GM12878 (cell line): ENCODE measurements at places on chromosomes 4 and X.

DNA sequence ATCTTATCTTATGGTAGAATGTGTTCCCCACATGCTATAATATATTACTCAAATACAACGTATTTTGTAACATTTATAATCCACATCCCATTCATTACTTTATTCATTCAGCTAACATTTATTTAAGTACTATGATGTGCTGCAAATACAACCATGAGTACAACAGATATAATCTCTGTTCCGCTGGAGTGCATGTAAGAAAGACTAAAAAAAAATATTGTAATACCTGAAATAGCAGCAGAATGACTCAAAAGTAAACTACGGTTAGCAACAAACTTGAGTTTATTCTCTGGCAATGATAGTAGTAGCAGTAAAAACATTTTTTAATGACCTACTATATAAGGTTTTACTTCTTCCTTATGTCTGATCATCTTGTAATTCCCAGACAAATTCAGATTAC, 1776.3 kb downstream of the STIM2 start:
- no peaks in the 10 kb centered on the region for H3K36me3 ChIP-seq
- no peaks in the 10 kb centered on the region for H3K27me3 ChIP-seq
- H3K4me1 ChIP-seq, result no peaks in the 10 kb centered on the region
- no peak for DNase-seq
- no peak overlapping the region for H3K27ac ChIP-seq
- H3K4me3 ChIP-seq, result no peak overlapping the region

GRCh38 chrX:41382714-41383645, 49.0 kb downstream of the DDX3X start:
- no peaks in the 10 kb centered on the region for H3K4me1 ChIP-seq
- DNase-seq, result no peak
- no peaks in the 10 kb centered on the region for H3K27me3 ChIP-seq
- no peaks in the 10 kb centered on the region for H3K36me3 ChIP-seq

- no peaks in the 10 kb centered on the region for H3K36me3 ChIP-seq
- H3K4me1 ChIP-seq, result no peaks in the 10 kb centered on the region
- no peaks in the 10 kb centered on the region for H3K27me3 ChIP-seq
- H3K27ac ChIP-seq, result no peak overlapping the region
- no peak for DNase-seq
Measured at GRCh38 chr4:71607780-71608677, 175.8 kb downstream of the GC start.

- DNase-seq, result no peak
- H3K36me3 ChIP-seq, result no peaks in the 10 kb centered on the region
- no peak overlapping the region for H3K27ac ChIP-seq
- no peak overlapping the region for H3K4me3 ChIP-seq
- H3K27me3 ChIP-seq, result no peaks in the 10 kb centered on the region
- H3K4me1 ChIP-seq, result no peaks in the 10 kb centered on the region
Measured at GRCh38 chr4:156291317-156291716, 337.7 kb upstream of the CTSO start.
